ENCODE measurements at places on chromosomes 16 and 17. TPM values are rescaled to one million over a fixed set of nuclear protein-coding genes. Genes with fewer than 3 reads are reported as not detected.

The C17orf107 gene
- polyA plus RNA-seq: 0.26 TPM

- H3K4me3 ChIP-seq: no peak overlapping the region
- H3K4me1 ChIP-seq: peaks cover 79% of the 10 kb centered on the region
- no peaks in the 10 kb centered on the region for H3K36me3 ChIP-seq
- no peak for DNase-seq
- no peaks in the 10 kb centered on the region for H3K27me3 ChIP-seq
Observed at GRCh38 chr16:74570412-74571301, 36.3 kb downstream of the GLG1 start.

The AGRP gene
- 0.30 TPM for polyA plus RNA-seq

DNA sequence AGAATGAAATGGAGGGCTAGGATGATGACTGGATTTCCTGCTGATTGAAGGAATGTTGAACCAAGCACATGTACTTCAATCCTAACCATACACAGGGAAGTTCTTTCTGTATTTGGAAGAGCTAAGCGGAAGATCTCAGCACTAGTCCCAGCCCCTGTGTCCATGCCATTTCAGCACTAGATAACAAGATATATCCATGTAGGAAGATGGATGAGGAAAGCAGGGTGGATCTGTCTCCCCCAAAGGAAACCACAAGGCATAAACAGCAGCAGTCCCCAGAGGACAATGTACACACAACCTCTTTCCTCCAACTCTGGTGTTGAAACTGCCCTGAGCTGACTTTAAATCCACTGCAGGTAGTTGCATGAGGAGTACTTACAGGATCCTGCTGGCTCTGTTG is 75.1 kb downstream of the GRIN2A start:
- no peaks in the 10 kb centered on the region for H3K36me3 ChIP-seq
- H3K4me1 ChIP-seq: no peaks in the 10 kb centered on the region
- H3K27me3 ChIP-seq: no peaks in the 10 kb centered on the region
- H3K4me3 ChIP-seq: no peak overlapping the region

The SKAP1 gene
- 11.5 TPM for polyA plus RNA-seq

- H3K4me1 ChIP-seq: peaks cover 7% of the 10 kb centered on the region
- no peaks in the 10 kb centered on the region for H3K27me3 ChIP-seq
- H3K36me3 ChIP-seq: no peaks in the 10 kb centered on the region
- DNase-seq: no peak
Observed at GRCh38 chr17:73534209-73534909, 109.9 kb downstream of the SDK2 start.

DNA sequence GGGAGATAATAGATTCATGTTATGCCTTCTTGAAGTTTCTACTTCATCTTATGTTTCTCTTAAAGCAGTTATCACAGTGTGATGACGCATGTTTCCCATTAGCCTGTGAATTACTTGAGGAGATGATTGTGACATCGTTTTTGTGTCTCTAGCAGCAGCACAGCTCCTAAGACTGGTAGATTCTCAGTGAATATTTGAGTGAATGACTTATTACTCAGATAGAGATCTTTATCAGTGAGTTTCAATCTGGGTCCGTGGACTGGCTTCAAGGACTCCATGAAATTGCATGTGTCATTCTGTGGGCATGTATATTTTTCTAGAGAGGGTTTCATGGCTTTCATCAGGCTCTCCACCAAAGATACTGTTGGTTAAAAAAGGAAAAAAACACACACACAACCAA is 29.9 kb downstream of the YPEL2 start:
- DNase-seq: no peak
- peaks cover 71% of the 10 kb centered on the region for H3K4me1 ChIP-seq
- H3K36me3 ChIP-seq: peaks cover 16% of the 10 kb centered on the region
- no peak overlapping the region for H3K4me3 ChIP-seq
- no peaks in the 10 kb centered on the region for H3K27me3 ChIP-seq

GRCh38 chr17:81593105-81593871 is 41.1 kb upstream of the FAAP100 start:
- no peak overlapping the region for H3K27ac ChIP-seq
- no peak overlapping the region for H3K4me3 ChIP-seq
- peaks cover 12% of the 10 kb centered on the region for H3K4me1 ChIP-seq
- H3K27me3 ChIP-seq: no peaks in the 10 kb centered on the region
- no peak for DNase-seq

The JPT2 gene
- polyA plus RNA-seq: 8.2 TPM

DNA sequence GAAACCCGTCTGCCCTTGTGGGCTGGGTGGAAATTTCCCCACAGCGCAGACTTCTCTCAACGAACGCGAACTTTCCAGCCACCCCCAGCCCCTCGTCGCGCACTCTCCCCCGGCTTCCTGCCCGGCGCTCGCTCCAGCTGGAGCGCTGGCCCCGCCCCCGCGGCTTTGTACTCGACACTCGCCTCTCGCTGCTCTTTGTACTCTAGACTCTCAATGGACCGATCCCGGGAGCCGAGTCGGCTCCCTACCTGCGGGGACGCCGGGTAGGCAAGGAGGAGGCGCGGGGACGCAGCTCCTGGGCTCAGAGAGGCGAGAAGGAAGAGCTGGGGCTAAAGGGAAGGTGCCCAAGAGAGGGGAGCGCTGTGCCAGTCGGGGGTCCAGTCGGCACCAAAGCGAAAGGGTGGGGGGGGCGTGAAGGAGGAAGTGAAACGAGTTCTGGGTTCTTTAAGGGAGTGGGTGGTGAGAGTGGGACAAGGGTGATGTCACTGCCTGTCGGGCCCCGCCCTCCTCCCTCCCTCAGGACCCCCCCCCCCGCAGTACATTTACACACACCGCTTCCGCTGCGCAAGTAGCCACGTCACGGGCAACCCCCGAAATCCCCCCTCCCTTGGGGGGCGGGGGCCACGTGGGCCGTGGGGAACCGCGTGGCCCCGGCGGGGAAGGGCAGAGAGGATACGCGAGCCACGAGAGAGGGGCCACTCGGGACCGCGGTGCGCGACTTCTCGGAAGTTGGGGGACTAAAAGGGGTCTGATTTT is 9.7 kb downstream of the KDM6B start:
- H3K4me3 ChIP-seq: peak overlapping the region; percentile 74
- H3K36me3 ChIP-seq: peaks cover 23% of the 10 kb centered on the region
- no peaks in the 10 kb centered on the region for H3K27me3 ChIP-seq
- peaks cover 31% of the 10 kb centered on the region for H3K4me1 ChIP-seq
- peak; percentile 97 for DNase-seq

GRCh38 chr17:19018600-19018950 is 14.0 kb upstream of the FAM83G start:
- no peak overlapping the region for H3K27ac ChIP-seq
- H3K36me3 ChIP-seq: peaks cover 35% of the 10 kb centered on the region
- H3K27me3 ChIP-seq: no peaks in the 10 kb centered on the region
- no peak for DNase-seq
- H3K4me1 ChIP-seq: no peaks in the 10 kb centered on the region

DNA sequence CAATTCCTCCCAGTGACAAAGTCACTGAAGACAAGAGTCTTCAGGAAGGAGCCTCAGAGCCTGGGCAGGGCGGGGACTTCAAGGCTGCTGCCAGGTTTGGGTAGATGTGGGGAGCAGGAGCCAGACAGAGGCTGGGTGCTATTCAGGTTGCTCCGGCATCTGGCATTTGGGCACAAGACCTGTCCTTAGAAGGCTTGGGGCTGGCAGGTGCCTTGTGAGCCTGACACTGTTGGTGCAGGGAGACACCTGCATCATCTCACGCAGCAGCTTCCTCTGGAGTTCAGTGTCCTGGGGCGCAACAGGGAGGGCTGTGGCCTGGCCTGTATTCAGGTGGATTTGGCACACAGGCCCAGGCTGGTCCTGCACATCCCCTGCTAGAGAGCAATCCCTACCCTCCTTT is 65.0 kb downstream of the MPRIP start:
- H3K27me3 ChIP-seq: no peaks in the 10 kb centered on the region
- H3K36me3 ChIP-seq: no peaks in the 10 kb centered on the region
- H3K27ac ChIP-seq: peak overlapping the region; percentile 8
- H3K4me1 ChIP-seq: peaks cover 59% of the 10 kb centered on the region
- no peak overlapping the region for H3K4me3 ChIP-seq
- DNase-seq: no peak

DNA sequence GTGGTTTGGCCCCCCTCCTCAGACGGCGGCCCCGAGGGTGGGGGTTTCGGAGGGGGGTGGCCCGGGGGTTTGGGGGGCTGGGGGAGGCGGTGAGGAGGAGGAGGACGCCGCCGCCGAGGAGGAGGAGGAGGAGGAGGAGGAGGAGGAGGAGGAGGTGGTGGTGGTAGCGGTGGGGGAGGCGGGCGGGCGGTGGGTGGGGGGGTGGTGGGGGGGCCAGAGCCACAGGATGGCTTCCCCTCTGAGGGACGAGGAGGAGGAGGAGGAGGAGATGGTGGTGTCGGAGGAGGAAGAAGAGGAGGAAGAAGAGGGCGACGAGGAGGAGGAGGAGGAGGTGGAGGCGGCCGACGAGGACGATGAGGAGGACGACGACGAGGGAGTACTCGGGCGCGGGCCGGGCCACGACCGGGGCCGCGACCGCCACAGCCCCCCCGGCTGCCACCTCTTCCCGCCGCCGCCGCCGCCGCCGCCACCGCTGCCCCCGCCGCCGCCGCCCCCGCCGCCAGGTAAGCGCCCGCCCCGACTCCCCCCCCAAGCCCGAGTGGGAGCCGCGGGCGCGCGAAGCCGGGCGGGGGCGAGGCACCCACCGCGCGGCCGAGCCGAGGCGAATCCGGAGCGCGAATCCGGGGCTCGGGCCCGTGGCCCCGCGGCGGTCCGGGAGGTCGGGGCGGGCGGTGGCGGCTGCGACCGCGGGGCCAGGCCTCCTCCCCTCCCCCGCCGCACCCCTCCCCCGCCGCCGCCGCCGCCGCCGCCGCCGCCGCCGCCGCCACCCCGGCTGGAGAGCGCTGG is 3.8 kb upstream of the CHD3 start:
- peaks cover 91% of the 10 kb centered on the region for H3K4me1 ChIP-seq
- peak; percentile 90 for DNase-seq
- peaks cover 4% of the 10 kb centered on the region for H3K36me3 ChIP-seq
- H3K4me3 ChIP-seq: peak overlapping the region; percentile 66
- no peaks in the 10 kb centered on the region for H3K27me3 ChIP-seq
- H3K27ac ChIP-seq: peak overlapping the region; percentile 97

The ENKD1 gene
- 21.6 TPM for polyA plus RNA-seq

The NAA38 gene
- polyA plus RNA-seq: 185 TPM

The BICDL2 gene
- polyA plus RNA-seq: 0.15 TPM

- peaks cover 3% of the 10 kb centered on the region for H3K36me3 ChIP-seq
- no peaks in the 10 kb centered on the region for H3K27me3 ChIP-seq
- H3K4me3 ChIP-seq: no peak overlapping the region
- H3K4me1 ChIP-seq: peaks cover 7% of the 10 kb centered on the region
- DNase-seq: no peak
Observed at GRCh38 chr16:14560523-14560922, 69.5 kb downstream of the PARN start.

DNA sequence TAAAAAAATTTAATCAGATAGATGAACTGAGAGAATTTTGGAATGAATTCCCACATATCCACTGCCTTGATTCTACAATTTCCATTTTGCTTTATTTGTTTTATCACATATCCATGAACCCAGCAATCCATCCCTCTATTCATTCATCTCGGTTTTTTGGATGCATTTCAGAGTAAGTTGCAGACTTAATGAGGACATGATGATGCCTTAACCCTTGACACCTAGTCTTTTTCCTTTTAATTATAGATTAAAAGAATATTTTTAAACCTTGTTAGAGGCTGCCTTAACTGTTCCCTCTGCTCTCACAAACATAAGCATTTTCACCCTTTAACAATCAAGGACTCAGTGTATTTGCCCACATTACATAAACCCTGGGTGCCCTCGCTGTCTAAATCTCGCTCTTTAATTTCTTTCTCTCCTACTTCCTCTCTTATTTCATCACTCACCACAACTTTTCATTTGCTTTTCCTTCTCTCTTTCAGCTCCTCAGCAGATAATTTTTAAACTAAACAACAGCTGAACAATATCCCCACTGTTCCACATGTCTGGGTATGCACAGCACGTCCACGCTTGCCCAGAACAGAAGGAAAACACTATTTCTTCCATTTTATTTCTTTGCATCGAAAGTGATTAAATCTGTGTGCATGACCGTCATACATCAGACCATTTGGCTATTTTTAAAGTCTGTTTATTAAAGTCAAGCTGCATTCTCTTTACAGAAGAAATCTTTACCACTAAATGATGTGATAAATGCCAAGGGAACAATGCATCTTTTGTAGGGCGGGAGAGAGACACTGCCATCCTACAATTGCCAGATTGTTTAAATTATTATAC is 39.9 kb downstream of the IQCK start:
- H3K4me3 ChIP-seq: no peak overlapping the region
- no peak overlapping the region for H3K27ac ChIP-seq
- no peaks in the 10 kb centered on the region for H3K4me1 ChIP-seq
- no peak for DNase-seq
- H3K36me3 ChIP-seq: no peaks in the 10 kb centered on the region

- no peak overlapping the region for H3K27ac ChIP-seq
- no peaks in the 10 kb centered on the region for H3K27me3 ChIP-seq
- no peak overlapping the region for H3K4me3 ChIP-seq
- no peak for DNase-seq
Observed at GRCh38 chr17:6780886-6781285, 4.9 kb downstream of the FBXO39 start.

The DPEP3 gene
- 0.49 TPM for polyA plus RNA-seq

The SOST gene
- polyA plus RNA-seq: 0.04 TPM

DNA sequence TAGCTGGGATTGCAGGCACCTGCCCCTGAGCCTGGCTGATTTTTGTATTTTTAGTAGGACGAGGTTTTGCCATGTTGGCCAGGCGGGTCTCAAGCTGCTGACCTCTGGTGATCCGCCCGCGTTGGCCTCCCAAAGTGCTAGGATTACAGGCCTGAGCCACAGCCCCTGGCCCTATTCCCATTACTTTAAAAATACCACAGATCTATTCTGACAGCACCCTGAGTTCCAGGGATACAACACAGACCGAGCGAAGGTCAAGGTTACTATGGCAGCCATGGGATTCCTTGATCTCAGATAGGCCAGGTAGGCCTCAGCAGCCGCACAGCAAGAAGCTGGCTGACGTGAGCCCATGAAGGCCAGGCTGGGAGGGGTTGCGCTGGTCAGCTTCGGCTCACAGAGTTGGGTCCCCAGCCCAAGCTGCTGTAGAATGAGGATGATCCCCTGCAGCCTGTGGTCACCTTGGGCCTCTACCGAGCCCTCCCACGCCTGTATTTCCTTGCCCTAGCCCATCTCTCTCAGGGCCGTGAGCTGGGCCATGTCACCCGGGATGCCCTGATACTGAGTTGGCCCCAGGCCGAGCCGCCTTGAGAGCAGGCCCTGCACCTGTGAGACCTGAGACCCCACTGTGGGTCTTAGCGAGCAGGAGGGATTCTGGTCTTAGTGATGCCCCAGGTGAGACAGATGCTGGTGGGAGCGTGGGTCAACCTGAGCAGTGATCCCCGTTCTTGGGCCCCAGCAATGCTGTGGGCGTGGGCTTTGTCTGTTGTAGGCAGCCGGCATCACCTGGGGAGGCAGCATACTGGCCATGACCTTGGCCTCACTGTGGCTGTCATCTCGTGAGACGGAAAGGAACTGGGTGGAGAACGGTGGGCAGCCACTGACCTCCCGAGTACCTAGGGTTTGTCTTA is 16.9 kb upstream of the RNF213 start:
- no peak for DNase-seq
- no peak overlapping the region for H3K4me3 ChIP-seq
- H3K4me1 ChIP-seq: no peaks in the 10 kb centered on the region
- H3K27me3 ChIP-seq: no peaks in the 10 kb centered on the region

The NETO2 gene
- 6.6 TPM for polyA plus RNA-seq

The DOC2B gene
- polyA plus RNA-seq: 3.1 TPM

Measured in spleen (tissue), 13 donors.